ENCODE measurements at places on chromosomes 12 and 14.

DNA sequence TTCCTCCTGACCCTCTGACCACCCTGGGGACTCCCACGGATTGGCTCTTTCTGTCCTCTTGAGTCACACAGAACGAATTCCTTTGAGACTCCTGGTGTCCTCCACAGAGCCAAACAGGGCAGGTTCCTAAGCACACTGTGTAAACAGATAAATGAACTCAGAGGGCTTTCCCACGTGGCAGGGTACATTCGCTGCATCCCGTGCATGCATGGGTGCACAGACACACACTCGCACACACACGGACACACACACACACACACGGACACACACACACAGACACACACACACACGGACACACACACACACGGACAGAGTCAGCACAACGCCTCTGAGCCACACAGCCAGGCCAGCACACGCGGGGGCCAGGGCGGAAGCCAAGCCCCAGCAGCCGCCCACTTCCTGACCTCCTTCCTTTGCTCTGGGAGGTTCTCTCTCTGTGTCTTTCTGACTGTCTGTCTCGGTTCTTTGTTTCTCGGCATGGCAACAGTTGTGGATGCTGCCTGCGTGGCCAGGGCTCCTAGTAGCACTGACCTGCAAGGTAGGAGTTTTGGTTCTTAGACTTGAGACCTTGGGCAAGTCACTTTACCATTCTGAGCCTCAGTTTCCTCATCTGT is 706 bp downstream of the CRACR2A start:
- DNase-seq: no peak

DNA sequence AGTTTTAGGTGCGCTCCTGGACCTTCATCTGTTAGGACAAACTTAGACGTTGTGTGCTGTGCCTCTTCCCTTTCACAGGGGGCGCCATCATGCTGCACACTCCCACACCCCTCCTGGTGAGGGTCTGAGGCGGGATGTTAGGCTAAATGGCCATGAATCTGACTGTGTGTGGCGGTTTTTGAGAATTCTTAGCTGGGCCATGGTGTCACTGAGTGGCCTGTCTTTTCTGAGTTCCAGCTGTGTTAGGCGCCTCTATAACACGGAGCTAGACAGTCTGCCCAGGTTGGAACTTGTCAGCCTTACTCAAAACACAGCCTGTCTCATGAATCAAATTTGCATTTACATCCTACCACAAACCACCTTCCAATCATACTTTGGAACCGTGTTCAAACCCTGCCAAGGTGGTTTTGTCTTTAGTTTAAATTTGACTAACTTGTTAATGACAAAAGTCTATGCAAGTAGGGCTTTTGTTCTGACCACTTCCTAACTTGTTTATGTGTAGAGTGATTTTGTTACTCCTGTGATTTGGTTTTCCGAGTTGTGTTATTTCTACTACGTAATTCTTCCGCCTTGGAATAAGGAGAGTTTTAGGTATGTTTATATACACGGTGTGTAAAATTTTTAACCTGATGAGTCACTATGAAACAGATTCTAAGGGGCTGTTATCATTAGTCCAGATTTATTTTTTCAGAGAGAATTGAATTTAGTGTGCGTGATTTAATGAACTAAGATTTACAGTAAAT is 19.6 kb downstream of the ACVR1B start:
- peak; percentile 48 for DNase-seq

GRCh38 chr12:1436981-1437380 is 157.4 kb downstream of the FBXL14 start:
- DNase-seq: no peak

DNA sequence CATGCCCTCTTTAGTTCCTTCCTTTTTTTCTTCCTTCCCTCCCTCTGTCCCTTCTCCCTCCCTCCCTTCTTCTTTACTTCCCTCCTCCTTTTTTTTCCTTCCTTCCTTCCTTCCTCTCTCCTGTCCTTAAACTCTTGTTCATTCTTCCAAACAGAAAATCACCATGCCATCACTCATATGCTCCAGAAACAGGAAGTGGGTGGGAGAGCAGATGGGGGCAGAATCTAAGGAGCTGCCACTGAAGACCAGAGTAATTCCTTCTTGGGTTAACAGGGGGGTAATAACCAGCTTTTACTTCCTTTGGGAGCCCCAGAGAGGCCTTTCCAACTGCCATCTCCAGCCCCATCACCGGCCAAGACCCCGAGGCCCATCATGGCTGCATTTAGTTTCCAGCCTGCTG is 51.2 kb downstream of the SVOP start:
- no peak for DNase-seq

- DNase-seq: no peak
These were observed 53.7 kb downstream of the GALNT4 start for GRCh38 chr12:89470741-89471509.

Data from BE2C (cell line).